COLO829 (cell line): ENCODE measurements at places on chromosomes 4 and X.

- DNase-seq: no peak
Observed at GRCh38 chr4:88792821-88793220, 95.2 kb upstream of the NAP1L5 start.

GRCh38 chr4:40262077-40262528 is 65.3 kb downstream of the RHOH start:
- DNase-seq: no peak

DNA sequence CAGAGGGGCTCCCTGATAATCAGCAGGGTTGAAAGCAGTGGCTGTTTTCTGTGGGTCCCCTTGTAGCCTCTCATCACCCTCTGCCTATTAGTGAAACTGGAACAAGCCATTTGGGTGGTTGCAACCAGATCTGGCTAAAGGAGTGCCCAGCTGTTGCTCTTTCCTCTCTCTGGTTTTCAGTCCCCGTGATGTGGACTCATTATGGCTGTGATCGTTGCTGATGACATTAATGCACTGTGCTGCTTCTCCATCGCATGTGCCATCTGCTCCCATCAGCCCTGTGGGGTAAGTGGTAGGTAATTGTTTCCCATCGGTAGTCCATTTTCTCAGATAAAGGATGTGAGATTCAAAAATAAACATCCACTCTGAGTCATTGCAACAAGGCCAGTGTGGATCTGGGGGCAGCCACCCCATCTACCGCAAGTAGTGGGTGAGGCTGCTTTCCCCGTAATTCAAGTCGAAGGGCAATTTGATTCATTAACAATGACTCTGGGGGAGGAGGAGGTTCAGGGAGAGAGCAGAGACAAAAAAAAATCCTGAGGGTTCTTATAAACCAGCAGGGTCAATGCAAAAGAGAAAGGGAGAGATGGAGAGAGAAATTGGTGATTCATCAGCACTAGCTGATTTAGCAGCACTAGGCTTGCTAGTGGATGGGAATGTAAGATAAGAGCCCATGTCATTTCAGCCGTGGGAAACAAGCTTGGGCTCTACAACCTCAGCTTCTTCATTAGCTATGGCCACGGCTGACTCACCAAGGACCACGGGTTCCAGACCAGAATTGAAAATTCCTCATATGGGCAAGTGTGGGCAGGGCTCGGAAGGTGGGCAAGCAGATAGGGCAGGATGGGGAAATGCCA is 357.8 kb downstream of the MID1IP1 start:
- no peak for DNase-seq

GRCh38 chr4:47907089-47907646 is 7.2 kb downstream of the NFXL1 start:
- DNase-seq: no peak

GRCh38 chrX:118508221-118508620 is 12.6 kb downstream of the DOCK11 start:
- DNase-seq: no peak

DNA sequence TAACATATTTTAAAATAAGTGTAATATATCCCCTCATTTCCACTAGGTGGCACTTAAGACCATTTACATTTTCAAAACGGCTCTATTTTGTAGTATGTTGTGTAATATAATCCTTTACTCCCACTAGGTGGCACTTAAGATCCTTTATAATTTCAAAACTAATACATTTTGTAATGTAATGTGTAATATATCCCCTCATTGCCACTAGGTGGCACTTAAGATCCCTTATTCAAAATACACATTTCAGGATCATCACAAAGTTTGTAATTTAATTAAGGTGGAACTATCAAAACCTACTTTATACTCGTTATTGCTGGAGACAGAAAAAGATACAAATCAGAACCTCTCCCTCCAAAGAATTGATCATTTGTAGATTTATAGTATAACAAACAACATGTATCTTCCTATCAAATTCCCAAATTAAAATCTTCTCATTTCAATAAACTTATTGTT is 132.5 kb downstream of the ARHGAP6 start:
- DNase-seq: peak; percentile 55

DNA sequence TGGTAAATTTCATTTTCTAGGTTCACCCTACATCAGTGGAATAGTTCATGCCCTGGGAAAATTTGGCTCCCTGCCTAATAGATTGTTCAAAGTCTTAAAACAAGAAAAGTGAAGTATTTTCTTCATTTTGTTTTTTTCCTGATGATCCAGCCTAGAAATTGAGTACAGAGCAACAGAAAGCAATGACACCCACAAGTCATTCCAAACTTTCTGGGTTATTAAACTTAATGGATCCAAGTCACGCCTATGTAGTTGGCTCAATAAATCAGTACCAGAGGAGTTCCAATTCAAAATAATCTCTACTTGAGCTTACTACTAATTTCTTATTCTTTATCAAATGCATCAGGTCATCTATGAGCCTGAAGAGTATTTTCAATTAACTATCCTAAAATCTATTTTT is 937.6 kb upstream of the SLIT2 start:
- DNase-seq: no peak

GRCh38 chr4:121484633-121485032 is 103.8 kb upstream of the QRFPR start:
- DNase-seq: peak; percentile 50

- DNase-seq: no peak
Observed at GRCh38 chrX:8714164-8714563, 17.8 kb downstream of the ANOS1 start.

- DNase-seq: no peak
Observed at GRCh38 chr4:144557404-144557803, 88.6 kb upstream of the HHIP start.

- peak; percentile 21 for DNase-seq
Observed at GRCh38 chrX:137051978-137052642, 18.3 kb upstream of the GPR101 start.

- peak; percentile 35 for DNase-seq
Observed at GRCh38 chr4:7630568-7631287, 196.0 kb upstream of the PSAPL1 start.

GRCh38 chrX:72038016-72038415 is 93.7 kb downstream of the RTL5 start:
- DNase-seq: no peak

- DNase-seq: no peak
Observed at GRCh38 chr4:76011018-76011670, 3.8 kb upstream of the CXCL9 start.

- DNase-seq: peak; percentile 89
Observed at GRCh38 chrX:9071031-9071650, 37.2 kb upstream of the FAM9B start.

DNA sequence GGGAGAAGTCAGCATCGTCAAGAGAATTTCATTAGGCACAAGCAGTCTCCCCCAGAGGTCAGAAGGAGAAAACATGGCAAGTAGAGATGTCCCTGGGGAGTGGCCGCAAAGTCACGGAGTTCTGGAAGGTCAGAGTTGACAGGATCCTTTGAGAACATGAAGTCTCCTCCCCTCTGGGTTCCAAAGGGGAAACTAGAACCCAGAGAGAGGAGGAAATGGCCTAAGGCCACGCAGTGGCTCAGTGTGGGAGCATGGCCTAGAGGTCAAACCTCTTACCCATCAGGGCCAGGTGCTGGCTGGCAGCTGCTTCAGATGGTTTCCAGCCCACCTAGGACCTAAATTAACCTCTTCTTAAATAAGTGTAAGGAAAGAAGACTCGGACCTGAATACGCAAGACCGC is 884 bp downstream of the IDH3G start:
- DNase-seq: no peak

GRCh38 chr4:169906104-169906503 is 120.1 kb downstream of the MFAP3L start:
- DNase-seq: no peak

GRCh38 chr4:78336093-78336943 is 215.3 kb upstream of the ANXA3 start:
- DNase-seq: no peak

DNA sequence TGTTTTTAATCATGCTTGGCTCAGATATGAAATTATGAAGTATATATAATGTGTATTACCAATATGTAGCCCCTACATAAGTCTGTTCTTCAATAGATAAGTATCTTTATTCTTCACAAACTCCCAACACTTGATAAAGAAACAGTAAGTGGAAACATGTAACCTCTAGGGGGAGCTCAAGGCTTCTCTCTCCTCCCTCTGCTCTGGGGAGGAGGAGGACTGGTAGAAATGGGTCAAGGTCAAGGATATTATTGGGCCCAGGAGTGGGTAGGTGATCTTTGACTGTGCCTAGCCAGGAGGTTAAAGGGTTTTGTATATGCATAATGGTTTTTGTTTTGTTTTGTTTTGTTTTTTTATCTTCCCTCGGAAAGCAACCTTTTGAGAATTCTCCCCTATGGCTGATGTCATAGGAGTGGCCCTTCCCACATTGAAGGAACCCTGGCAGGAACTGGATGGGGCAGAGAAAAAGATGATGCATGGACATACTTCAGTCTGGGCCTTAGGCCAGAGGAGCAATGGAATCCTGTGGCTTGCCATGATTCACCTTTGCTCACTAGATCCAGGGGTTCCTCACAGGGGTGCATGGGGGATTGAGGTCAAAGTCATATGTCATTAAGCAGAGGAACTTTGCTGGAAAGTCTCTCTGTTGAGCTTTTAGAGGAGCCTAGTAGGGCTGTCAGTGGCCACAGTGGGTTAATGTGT is 460.3 kb downstream of the MID1IP1 start:
- no peak for DNase-seq

DNA sequence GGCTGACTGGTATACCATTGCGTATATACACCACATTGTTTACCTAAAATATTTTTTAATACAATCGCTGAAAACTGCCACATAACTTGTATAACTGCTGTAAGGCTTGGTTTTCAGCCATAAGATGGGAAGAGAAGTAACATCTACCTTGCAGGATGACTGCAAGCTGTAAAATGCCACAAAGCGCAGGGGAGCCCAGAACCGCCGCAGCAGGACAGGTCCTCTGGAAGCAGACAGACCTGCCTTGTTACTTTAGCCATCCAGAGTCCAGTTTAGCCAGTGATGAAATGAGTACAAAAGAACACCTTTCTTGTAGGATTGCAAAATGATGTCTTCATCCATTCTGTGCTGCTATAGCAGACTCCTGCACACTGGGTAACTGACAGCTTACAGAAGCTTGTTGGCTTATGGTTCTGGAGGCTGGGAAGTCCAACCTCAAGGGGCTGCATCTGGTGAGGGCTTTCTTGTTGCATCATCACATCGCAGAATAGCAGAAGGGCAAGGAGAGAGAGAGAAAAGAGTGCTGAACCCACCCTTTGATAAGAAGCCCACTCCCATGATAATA is 4.1 kb upstream of the CTBP1 start:
- no peak for DNase-seq

GRCh38 chr4:79979785-79980437 is 93.1 kb downstream of the ANTXR2 start:
- DNase-seq: no peak

DNA sequence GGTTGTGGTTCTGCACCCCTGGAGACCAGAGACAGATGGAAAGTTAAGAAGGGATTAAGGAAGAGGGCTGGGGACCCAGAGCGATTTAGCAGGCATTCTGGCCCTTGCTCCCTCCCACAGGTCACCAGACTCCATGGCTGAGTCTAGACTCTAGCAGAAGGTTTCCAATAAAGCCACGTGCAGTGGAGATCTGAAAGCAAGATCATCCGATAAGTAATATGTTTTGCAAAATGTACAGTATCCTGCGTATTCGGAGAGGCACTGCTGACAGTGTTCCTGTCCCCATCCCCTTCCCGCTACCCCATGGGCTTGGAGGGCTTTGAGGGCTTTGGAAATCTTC is 531 bp upstream of the GPRIN3 start:
- DNase-seq: no peak

DNA sequence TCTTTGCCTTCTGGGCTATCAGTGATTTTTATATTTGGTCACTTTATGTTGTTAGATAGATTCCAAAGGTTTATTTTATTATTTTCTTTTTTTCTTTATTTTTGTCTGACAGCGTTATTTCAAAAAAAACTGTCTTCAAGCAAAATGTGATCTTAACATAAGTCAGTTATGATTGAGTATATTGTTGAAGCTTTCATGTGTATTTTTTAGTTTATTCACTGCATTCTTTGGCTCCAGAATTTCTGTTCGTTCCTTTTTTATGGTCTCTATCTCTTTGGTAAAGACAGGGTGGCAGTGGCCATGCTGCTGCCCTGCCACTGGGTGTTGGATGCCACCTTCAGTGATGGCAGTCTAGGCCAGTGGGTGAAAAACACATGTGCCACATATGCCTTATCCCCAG is at the start of gene MAGEC3:
TSS of gene MAGEC3 (plus strand) at position 301 of the 400 bp plus-strand sequence. CDS start at position 301, 0 bp downstream.
- DNase-seq: no peak

DNA sequence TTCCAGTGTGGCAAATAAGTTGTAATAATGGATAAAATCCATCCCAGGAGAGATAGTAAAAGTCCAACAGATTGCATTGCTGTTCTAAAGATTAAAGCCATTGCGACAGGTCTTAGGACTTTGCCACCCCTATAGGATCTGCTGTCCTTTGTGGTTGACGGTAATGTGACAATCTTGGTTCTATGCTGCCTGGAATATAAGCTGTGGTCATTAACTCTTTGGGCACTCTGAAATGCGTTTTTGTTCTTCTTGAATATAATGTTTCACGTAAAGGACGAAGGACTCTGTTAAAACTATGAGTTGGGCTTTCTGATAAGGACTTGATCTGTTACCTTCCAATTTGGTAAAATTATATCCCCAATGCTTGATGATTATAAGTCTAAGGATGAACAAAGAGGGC is at the start of gene CLDN24:
TSS of gene CLDN24 (minus strand) at position 101 of the 400 bp plus-strand sequence. CDS start at position 101, 0 bp downstream.
- peak; percentile 31 for DNase-seq

- DNase-seq: no peak
Observed at GRCh38 chr4:93182722-93183121, 645.8 kb upstream of the ATOH1 start.

DNA sequence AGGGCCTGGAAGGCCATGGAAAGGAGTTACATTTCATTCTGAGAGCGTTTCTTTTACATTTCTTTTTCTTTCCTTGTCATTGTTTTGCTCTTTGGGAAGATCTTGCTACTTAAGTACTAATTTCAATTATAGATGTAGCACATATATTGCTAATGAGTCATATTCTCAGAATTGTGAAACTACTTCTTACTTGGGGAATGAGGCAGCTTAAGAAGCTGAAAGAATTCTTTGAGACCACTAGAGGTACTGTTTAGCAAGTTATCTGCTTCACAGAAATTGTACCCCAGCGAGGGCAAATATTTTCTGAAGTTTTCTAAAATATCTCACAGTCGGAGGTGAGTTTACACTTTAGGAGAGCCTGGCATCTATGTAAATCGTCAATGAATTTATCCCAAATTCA is 100.6 kb downstream of the AFF2 start:
- peak; percentile 3 for DNase-seq

GRCh38 chr4:172411149-172411548 is 597.9 kb downstream of the GALNTL6 start:
- no peak for DNase-seq

DNA sequence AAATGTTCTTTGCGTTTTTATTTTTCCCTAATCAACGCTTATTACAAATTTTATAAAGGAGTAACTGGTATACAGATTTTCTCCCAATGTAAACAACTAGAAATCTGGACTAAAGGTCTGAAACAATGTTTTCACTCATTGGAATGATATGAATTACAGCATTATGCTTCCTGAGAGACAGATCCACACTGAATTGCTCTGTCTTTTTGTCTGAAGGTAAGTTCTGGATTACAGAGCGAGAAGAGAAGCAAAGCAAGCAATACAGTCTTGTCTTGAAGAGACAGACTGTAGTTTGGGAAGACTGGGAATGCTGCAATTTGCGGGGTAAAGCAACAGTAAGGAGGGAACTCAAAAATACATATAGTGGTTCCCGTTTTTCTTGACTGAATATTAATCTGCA is 262.2 kb upstream of the PABPC4L start:
- DNase-seq: peak; percentile 4

- DNase-seq: no peak
Observed at GRCh38 chr4:168321006-168321405, 2.5 kb upstream of the DDX60 start.

- peak; percentile 8 for DNase-seq
Observed at GRCh38 chr4:18390655-18391353, 369.2 kb upstream of the LCORL start.

GRCh38 chrX:52923781-52924241 is 26.7 kb downstream of the FAM156B start:
- DNase-seq: peak; percentile 2
